Fibroblast of skin of left biceps (primary cell): ENCODE measurements at places on chromosomes 7 and 10.

DNA sequence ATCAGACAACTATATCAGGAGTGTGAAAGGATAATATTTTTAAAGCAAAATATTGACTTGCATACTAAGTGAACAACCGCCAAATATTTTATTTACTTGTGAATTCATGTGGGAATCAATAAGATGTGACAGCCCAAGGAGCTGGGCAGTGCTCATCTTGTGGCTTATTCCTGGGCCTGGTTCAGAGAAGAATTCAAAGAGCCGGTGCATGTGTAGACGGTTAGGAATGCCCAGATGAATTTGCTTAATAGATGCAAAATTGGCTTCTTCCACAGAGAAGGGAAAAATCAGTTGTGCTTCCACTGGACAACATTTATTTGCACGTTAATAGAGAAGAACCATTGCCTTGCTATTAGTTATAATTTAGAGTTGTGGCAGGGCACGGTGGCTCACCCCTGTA lies 4.4 kb downstream of the MYL7 start:
- DNase-seq: no peak

DNA sequence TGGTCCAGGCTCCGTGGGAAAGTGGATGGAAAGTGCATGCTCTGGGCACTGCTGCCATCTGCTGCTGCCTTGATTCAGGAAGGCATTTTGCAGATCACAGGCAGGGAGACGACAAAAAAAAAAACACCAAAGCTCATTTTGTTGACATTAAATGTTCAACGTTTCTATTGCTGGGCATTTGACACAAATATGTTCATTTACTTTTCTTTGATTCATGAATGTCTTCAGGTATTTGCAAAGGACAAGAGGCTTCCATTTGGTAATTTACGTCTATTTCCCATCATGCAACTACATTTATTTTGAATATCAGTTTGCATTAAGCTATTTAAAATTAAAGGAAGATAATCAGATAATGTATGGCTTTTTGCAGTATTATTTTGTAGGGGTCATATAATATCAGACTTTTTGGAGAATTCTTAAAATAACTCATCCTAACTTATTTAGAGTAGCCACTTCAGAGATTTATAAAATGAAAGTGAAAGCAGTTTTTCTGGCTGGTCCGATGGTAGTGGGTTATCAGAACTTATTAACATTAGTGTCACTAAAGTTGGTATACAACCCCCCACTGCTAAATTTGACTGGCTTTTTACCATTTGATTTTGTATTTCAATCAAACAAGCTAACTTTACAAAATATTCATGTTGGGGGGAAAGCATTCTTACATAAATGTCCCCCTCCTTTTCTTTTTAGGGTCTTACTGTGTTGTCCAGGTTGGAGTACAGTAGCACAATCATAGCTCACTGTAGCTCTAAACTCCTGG lies 65.3 kb downstream of the PDIA4 start:
- DNase-seq: no peak

- DNase-seq: no peak
These were observed 240.8 kb downstream of the SNX10 start for GRCh38 chr7:26532471-26532870.

GRCh38 chr7:99409192-99409572 lies 413 bp downstream of the BUD31 start:
- no peak for DNase-seq

DNA sequence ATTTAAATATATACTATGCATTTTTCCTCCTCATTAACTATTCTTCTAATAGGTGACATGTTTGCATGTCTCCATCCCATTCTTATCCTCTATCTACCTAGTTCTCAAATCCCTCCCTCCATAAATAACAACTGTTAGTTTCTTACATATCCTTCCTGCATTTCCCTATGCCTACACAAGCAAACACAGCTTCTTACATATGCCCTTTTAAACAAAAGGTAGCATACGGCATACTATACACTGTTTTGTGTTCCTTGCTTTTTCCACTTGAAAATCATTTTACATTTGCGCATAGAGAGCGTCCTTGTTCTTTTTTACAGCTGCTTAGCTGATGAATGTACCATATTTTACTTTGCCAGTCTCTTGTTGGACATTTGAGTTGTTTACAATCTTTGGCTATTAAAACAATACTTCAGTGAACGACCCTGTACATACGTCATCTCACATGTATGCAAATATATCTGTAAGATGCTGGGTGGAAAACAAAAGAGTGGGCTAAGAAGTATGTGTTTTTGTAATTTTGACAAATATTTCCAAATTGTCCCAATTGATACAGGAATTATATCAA lies 7.8 kb downstream of the GOT1 start:
- DNase-seq: no peak

DNA sequence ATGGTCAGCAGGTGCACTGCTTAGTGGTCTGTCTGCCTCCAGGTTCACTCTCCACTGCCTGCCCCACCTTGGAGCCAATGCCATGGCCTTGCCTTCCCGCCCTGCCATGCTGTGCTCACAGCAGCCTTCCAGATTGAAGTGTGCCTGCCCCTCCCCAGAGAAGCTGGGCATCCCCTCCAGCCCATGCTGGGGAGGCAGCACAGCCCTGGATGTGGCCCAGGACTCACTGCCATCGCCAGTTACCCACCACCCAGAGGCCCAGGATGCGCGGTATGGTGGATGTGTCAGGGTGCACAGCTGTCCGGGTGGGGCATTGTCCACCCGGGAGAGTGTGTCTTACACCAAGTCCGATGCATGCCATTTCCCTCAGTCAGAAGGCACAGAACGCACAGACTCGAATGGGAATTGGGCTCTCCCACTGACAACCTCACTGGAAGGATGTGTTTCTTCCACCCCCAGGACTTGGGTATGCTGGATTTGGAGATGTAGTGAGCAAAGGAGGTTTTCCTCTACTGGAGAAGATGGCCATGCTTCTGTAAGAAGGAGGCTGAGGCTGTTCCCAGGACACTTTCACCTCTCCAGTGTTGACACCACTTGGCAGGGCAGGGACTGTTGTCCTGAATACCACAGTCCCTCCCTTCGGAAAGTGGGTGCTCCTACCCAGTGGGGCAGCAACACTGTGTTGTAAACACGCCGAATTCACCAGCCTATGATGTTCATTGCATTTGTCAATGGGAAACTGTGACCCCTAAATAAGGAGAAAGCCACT lies 122.0 kb downstream of the ADARB2 start:
- no peak for DNase-seq

GRCh38 chr7:5612695-5613094 lies 168.8 kb downstream of the RNF216 start:
- no peak for DNase-seq

DNA sequence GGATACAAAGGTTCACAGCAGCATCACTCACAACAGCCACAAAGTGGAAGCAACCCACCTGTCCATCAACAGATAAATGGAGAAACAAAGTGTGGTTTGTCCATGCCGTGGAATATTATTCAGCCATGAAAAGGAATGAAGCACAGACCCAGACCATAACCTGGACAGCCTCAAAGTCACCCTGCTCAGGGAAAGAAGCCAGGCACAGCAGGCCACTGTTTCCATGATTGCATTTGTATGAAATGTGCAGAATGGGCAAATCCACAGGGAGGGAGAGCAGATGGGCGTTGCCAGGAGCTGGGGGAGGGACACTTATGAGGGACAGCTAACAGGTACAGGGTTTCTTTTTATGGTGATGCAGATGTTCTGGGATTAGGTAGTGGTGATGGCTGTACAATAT lies 30.3 kb downstream of the FOXL3 start:
- no peak for DNase-seq

- no peak for DNase-seq
These were observed 31.3 kb downstream of the FAM204A start for GRCh38 chr10:118310822-118311221.

GRCh38 chr10:44946205-44946604 lies 13.4 kb upstream of the RASSF4 start:
- DNase-seq: no peak

DNA sequence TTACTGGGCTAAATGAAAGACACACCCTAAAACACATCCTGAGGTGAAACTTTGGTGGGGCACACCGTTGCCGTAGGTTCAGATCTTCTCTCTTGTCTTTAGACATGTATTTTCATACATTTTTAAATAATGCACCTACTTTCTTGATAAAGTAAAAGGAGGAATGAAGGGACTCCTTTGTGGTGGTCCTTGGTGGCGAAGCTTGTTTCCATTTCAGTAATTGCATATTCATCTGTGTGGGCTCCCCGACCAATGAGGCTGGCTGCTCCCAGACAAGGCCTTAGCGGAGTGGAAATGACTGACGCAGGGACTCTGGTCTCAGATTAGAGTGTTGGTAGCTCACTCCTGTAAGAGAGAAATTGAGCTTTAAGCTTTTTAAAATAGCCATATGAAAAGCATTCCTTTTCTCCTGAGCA lies 815 bp downstream of the CCSER2 start:
- no peak for DNase-seq

- DNase-seq: no peak
These were observed 221.6 kb upstream of the NRP1 start for GRCh38 chr10:33556103-33556502.
